ENCODE measurements at places on chromosomes 16 and 17.

DNA sequence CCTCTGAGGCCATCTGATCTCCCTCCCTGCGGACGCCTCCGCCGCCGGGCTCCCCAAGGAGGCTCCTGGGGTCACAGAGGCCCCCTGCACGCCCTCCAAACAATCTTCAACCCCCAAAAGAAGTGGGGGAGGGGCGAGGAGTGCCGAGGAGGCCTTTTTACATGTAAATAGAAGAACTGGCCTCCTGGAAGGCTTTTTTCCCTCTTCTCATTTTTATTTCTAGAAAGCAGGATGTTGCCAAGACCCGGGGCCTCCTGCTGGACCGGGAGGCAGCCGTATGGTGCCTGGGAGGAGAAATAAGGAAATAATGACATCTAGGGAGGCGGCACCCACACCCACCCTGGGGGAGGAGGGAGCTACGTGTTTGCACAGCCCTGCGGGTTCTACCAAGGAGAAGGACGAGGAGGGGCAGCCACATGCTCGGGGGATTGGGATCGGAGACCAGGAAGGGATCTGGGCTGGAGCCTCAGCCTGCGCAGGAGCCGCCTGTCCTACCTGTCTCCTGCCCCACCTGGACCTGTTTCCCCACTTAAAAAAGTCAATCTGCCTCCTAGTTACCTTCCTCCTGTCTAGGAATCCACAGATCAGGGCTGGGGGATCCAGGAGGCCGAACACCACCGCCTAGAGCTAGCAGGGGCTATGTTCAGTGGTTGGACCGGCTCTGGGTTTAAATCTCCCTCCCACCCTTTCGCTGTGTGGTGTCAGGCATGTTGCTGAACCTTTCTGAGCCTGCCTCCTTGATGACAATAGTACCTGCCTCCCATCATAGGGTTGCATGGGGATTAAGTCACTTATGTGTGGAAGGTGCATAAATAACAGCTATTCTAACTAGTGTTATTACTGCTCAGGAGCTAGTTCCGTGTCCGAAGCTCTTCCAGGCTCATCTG is 175.7 kb upstream of the GSE1 start:
- DNase-seq: no peak

GRCh38 chr16:72255786-72256185 is 83.8 kb upstream of the PMFBP1 start:
- DNase-seq: no peak

GRCh38 chr16:12092544-12092921 is 116.0 kb downstream of the SNX29 start:
- DNase-seq: no peak

- no peak for DNase-seq
Observed at GRCh38 chr17:9307313-9307998, 268.2 kb downstream of the STX8 start.

GRCh38 chr17:81039854-81040758 is 5.2 kb downstream of the BAIAP2 start:
- DNase-seq: no peak

DNA sequence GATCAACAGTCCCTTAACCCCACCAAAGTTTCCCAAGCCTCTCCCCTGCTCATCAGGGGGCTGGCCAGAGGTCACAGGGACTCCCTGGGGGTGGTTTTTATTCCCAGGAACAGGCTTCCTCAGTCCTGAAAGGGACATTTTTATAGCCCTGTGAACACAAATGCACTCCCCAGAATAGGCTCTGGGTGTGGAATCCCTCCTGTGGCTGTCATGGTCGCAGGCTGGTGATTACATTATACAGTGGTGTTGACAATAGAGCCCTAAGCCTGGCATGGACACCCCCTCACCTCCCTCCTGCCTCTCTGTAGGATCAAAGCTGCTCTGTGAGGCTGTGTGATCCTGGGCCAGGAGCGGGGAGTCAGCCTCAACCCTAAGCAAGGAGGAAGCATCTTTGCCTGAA is 1.4 kb upstream of the CA4 start:
- DNase-seq: no peak

DNA sequence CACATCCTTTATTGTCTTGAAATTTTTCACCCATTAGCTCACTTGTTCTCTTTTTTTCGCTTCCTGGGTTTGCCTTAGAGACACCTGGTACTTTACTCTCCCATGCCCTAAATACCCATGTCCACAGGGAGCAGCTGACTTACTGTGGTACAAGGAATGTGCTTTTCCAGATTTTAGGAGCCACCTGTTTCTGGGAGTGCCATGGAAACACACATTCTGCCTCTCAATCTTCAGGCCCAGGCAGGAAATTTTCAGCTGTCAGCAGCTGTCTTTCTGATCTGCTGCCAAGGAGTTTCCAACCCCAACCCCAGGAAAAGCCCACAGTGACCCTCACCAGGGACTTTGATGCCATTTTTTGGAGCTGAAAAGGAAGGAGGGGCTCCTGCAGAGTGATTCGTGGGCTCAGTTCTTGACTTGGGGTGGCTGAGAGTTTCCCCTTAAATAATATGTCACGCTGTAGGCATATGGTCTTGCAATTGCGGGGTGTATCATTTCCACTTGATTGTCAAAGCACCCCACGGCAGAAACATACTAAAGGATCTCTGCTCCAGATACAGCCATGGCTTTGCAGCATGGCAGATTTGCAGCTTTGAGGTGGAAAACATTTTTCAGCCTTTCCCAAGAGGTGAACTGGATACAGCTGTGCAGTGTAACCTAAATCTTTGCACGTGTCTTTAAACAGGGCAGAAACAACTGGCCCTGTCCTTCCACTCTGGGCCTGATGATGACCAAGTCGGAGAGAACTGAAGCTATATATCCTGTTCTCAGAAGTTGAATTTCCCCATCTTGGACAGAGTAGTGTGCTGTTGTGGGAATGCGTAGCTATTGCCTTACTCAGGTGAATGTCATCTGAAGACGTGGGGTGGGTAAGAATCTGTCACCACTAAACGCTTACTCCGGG is 19.2 kb downstream of the RBFOX1 start:
- DNase-seq: no peak

GRCh38 chr16:67872631-67873434 is at the start of gene EDC4:
Gene EDC4, plus strand, starts transcription at chr16:67873052. Its CDS starts 210 bp downstream, at chr16:67873262.
- DNase-seq: peak; percentile 74

DNA sequence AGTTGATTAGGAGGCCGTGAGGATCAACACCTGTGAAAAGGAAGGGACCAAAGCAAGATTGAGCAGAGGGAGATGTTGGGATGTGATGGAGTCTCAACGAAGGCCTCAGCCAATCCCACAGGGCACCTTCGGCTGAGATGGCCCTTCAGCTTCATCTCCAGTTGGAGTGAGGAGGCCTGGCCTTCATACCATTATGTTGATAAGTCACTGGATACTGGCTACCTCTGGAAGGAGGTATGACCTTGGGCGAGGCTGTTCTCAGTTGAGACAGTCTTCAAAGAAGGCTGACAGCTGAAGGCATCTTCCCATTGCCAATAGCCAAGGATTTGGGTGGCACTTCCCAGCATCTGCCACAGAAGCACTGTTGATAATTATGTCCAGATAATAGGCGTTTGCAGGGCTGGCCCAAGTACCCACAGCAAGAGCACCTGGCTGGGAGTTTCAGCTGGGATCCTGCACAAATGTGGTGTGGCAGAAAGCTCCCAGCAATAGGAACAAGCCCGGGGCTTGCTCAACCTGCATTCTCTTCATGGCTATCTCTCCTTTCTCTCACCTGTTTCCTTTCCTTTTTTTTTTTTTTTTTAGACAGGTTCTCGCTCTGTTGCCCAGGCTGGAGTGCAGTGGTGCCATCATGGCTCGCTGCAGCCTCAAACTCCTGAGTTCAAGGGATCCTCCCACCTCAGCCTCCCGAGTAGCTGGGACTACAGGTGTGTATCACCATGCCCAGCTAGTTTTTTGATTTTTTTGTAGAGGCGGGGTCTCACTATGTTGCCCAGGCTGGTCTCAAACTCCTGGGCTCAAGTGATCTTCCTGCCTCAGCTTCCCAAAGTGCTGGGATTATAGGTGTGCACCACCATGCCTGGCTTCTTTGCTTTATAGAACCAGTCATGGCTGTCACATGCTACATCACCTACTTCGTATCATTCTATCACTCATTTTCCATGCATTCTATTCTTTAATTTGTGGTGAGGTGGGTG is 18.2 kb upstream of the MAP3K14 start:
- DNase-seq: no peak

- DNase-seq: no peak
Observed at GRCh38 chr16:84050316-84050715, 7.7 kb upstream of the SLC38A8 start.

DNA sequence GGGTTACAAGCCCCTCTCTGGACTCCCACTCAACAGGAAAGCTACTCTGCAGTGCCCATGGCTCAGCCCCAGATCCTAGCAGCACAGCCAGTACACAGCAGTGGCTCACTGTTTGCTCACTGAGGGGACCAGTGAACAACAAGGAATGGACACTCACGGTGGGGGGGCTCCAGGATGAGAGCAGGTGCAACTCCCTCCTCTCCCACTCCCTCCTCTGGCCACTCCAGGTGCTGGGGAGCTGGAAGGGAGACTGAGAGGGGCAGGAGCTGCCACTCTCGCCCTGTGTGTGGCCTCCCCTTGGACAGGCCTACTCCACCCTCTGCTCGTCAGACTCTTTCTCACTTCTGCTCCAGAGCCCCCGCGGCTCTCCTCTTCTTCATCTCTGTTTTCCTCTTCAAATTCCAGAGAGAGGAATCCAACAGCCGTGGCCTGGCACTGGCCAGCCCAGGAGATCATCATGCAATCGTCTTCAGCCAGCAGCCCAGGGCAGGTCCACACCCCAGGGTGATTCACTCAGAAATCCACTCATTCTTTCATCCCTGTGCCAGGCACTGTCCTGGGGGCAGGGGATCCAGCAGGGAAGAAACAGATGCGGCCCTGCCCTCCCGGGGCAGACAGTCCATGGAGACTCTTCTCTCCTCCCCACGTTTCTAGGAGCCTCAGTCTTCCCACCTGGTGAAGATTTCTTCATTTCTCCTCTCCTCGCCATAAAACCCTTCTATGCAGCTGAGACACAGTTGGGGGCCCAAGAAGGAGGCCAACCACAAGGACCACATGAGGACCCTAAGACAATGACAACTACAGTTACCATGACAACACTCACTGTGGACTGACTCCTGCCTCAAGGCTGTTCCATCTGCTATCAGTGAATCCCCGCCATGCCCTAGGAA is 30.7 kb downstream of the CFAP20 start:
- no peak for DNase-seq

- DNase-seq: no peak
Observed at GRCh38 chr16:82533189-82533588, 93.6 kb upstream of the CDH13 start.

GRCh38 chr16:4972938-4973587 is 14.9 kb downstream of the SEC14L5 start:
- peak; percentile 95 for DNase-seq

GRCh38 chr16:15752717-15753488 is 102.9 kb downstream of the NDE1 start:
- no peak for DNase-seq

GRCh38 chr16:86020971-86021370 is 122.0 kb downstream of the IRF8 start:
- DNase-seq: no peak

DNA sequence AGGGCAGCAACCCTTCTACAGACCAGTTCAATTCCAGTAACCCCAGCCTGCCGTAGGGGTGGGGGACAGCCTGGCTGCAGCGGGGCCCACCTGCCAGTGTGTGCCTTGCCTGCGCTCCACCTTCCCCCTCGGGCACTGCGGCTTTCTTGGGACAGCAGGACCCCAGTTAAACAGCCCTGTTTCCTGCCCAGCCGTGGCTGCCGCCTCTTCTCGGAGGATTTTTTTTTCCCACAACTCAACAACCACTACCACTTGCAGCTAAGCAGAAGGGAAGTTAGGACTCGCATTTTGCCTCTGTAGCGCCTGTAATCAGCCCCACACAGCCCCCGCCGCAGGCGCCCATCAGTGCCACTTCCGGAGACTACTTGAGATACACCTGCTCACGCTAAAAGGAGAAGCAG is 76.1 kb downstream of the RAI1 start:
- no peak for DNase-seq

DNA sequence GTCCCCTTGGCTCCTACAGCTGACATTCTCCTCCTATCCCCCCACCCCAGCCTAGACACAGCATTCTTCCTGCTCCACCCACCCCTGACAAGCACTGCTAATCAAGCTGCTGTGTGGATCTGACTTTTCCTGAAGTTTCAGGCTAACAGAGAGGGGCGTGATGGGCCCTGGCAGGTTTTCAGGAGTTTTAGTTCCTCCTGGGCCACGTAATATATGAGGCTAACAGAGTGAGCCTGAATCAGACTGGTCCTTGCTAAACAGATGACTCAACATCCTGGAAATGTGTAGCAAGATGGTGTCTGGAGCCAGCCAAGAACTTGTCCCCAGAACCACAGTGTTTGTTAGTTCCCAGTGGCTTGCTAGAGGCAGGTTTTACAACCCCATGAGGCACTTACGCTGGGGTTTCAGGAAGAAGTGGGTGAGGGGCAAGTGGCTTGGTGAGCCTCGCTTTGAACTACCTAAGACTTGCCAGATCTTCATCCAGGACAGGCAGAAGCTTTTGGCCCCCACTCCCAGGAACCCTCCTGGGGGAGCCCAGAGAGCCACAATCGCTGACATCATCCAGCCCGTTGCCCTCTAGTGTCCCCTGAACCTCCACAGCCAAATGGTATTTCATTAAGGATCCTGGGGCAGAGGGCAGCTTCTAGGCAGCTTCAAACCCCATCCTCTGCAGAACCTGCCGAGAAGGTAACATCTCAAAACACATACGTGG is 15.9 kb downstream of the TMEM92 start:
- DNase-seq: peak; percentile 35

- DNase-seq: no peak
Observed at GRCh38 chr17:70810609-70811008, 641.3 kb downstream of the KCNJ2 start.

- no peak for DNase-seq
Observed at GRCh38 chr16:56480776-56481467, 29.6 kb downstream of the OGFOD1 start.

DNA sequence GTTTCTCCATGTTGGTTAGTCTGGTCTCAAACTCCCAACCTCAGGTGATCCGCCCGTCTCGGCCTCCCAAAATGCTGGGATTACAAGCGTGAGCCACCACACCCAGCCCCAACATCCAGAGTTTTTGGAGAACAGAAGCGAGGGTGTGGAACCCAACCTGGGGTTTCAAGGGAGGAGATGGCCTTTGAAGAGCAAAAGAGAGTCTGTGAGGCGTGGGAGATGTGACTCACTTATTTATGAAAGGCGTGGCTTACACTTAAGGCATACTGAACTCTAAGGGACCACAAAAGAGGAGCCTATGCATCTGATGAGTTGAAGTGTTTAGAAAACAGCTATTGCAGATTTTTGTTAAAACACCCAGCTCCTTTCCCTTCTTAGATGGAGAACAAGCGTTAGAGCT is 18.9 kb downstream of the ARSG start:
- no peak for DNase-seq

GRCh38 chr17:51135956-51136355 is 15.3 kb upstream of the SPAG9 start:
- DNase-seq: no peak

- DNase-seq: no peak
Observed at GRCh38 chr16:11067697-11068141, 123.4 kb downstream of the CLEC16A start.

- peak; percentile 51 for DNase-seq
Observed at GRCh38 chr17:37088913-37089312, 140.2 kb downstream of the AATF start.
